Suppressor macrophage treated with lipopolysaccharide for 4 hours (primary cell): ENCODE measurements at places on chromosomes 16 and 17.

DNA sequence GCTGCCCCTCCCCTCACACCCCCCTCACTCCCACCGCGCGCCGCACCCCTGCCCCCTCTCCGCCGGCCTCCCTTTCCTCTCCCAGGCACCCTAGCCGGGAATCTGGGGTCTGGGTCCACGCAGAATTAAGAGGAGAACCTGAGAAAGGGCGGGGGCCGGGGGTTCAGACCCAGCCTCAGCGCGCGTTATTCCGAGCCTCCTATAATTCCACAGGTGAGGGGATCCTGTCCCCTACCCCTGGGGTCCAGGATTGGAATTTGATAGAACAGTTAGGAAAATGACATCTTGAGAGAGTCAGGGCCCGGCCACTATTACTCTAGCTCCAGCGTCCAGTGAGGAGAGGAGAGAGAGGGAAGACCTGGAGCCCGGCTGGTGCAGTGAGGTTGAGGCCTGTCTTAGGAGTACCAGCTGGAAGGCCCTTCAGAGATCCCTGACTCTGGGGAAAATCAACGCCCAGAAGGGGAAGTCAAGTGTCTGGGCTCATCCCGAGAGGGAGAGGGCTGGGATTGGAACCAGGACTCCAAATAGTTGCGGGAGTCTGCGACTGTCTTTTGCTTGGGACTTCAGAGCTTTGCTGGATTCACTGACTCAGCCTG lies 17.3 kb downstream of the GRB7 start:
- peak; percentile 8 for DNase-seq

- no peak for DNase-seq
These were observed 74.4 kb upstream of the DNAH17 start for GRCh38 chr17:78651554-78651953.

DNA sequence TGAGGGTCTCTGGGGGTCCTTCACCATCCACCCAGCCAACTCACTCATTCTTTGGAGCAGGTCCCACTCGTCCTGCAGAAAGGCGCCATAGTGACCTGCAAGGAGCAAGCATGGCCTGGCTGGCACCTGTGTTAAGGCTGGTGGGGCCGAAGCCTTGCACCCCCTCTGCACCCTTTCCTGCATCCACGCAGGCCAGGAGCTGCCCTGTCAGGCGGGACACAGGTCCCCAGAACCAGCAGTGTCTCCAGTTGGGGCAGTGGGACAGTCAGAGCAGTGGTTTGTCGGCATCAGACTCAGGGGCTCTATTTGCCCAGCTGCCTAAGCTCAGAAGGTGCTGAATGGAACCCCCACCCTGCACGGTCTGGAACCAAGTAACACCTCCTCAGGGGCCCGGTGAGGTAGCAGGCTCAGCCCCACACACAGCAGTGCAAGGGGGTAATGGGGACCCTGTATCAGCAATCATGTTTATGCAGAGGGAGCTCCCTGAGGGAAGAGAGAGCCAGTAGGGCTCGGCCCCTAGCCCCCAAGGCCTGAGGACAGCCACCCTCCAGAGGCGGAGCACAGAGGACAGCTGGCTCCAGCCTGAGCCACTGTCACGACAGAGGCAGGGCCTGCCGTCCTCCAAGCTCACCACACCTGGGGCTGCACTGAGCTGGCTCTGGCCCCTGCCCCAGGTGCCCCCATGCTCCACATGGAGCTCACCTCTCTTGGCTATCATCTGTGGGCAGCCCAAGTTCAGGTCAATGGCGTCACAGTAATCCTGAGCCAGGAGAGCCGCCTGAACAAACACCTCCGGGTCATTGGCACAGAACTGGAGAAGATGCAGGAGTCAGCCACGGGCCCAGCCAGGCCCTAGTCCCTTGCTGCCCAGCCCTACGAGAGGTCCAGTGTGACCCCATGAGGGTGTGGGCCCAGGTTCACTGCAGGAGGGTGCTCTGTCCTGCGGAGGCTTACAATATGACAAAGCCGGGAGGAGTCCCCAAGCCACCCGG lies 1.9 kb downstream of the DUS1L start:
- DNase-seq = no peak

- peak; percentile 62 for DNase-seq
These were observed 24.9 kb downstream of the RARA start for GRCh38 chr17:40333781-40334448.

GRCh38 chr16:68230176-68230571 lies 5.8 kb downstream of the ESRP2 start:
- DNase-seq = no peak
